ENCODE measurements at places on chromosomes 12 and 14.
A peak's percentile ranks its signal among the peaks of the same experiment; 100 is the strongest.

GRCh38 chr12:7628381-7628961 is 37.2 kb downstream of the APOBEC1 start:
- no peak for DNase-seq

- no peak for DNase-seq
These were observed 13.9 kb upstream of the PRICKLE1 start for GRCh38 chr12:42603246-42603990.

DNA sequence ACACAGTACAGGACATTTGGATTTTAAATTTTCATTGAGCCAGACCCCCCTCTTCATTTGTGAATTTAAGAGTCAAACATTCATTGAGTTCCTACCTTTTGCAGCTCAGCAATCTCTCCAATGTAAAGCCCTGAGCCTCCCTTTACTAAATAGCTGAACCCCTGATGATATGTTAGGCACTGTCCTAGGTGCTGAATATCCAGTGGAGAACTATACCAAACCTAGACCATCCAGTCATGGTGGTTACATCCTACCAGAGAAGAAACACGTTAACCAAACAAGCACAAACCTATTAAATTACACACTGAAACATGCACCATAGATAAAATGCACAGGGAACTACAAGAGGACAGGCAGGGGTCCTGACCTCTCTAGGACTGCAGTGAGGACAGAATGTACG is 1585.3 kb upstream of the TMEM132C start:
- DNase-seq, result no peak

- no peak for DNase-seq
These were observed 165.8 kb downstream of the ESRRB start for GRCh38 chr14:76541594-76542219.

GRCh38 chr12:55246159-55246558 is 1.8 kb downstream of the OR6C74 start:
- DNase-seq, result no peak

GRCh38 chr14:60566101-60566500 is 57.2 kb downstream of the SIX6 start:
- no peak for DNase-seq

GRCh38 chr12:104604995-104605675 is 148.4 kb downstream of the CHST11 start:
- DNase-seq, result no peak

DNA sequence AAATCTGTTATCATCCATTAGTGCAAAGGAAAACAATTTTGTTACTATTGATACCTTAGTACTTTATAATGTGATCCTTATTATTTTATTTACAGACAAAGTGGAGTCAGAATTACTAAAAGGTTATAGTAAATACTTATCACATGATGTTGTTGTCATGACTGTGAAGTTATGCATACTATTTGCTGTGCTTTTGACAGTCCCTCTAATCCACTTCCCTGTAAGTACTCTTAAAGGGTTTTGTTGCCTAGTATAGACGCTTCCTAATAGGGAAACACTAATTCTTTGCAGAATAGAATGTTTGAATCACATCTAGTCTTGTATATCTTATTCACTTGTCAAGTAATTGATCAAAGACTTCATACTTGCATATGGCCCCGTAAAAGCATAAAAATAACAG is 69.4 kb downstream of the SLC38A6 start:
- no peak for DNase-seq

- no peak for DNase-seq
These were observed 13.9 kb upstream of the DEGS2 start for GRCh38 chr14:100173353-100173752.

DNA sequence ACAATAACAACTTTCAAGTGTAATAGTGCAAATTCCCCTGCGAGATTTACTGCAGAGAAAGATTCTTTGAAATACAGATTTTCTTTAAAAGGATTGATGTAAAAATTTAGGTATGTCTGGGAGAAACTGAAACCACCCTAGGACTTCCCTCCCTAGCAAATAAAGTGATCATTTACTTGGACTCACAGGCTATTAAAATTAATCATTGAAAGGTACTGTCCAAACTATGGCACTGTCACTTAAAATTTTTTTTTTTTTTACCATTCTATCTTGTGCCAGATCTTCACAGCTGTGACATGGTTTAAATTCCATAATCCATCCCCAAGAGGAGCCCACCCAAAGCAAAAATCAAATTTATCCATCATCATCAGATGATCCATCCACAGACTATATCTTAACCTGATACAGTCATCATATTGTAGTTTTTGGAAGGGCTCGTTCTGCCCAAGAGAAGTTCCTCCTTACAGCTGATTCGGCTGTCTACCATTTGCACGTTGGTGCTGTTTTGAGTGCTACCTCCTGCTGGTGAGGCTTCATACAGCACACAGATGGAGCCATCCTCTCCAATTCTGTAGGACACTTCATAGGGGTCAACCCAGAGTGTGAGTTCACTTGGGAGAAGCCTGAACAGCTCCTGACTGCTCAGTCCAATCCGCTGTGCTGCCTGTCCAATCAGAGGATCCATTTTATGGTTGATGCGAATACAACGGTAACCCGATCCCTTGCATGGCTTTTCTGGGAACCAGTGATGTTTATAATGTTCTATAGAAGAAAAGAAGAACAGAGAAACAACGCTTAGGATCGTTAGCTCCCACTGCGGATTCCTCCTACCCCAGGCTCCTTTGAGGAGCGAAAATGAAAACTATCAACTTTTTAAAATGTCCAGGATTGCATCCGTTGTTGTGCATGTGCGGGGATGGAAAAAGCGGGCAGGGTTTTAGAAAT is 1.7 kb downstream of the BTG1 start:
- peak; percentile 88 for DNase-seq

DNA sequence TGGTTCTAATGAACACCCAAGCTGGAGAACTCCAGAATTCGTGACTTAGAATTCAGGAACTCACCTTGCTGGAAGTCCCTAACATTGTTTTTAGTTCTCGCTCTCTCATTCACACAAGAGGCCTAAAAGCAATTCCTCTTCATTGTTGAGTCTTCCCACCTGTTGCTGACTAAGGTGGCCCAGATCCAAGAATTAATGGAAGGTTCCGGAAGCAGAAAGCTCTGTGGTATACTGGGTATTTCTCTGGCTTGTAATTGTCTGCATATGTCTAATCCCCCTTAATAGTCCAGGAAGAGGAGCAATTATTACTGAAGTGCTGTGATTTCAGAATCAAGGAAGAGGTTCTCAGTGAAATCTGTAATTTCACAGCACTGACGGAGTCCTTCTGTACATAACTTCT is 31.4 kb downstream of the TMEM233 start:
- DNase-seq, result no peak

DNA sequence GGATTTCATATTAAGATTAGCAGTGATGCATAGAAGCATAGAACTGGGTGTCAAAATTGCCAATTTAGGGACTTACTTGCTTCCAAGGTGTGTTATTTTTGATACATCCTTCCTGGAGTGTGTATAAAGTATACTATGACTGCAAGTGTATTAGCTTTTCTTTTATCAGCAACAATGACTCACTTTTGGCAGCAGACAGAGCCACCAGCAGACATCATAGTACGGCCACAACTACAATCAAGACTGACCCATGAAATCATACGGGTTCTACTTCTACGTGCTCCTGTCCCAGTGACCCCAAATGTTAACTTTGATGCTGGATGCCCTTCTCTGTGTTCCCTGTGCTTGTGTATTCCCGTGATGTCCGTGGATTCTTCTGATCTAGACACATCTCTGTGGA is 443.9 kb downstream of the TMEM132D start:
- no peak for DNase-seq
